ENCODE measurements at places on chromosomes 6 and 20. TPM values are rescaled to one million over a fixed set of nuclear protein-coding genes. Genes with fewer than 3 reads are reported as not detected.
A peak's percentile ranks its signal among the peaks of the same experiment; 100 is the strongest.

DNA sequence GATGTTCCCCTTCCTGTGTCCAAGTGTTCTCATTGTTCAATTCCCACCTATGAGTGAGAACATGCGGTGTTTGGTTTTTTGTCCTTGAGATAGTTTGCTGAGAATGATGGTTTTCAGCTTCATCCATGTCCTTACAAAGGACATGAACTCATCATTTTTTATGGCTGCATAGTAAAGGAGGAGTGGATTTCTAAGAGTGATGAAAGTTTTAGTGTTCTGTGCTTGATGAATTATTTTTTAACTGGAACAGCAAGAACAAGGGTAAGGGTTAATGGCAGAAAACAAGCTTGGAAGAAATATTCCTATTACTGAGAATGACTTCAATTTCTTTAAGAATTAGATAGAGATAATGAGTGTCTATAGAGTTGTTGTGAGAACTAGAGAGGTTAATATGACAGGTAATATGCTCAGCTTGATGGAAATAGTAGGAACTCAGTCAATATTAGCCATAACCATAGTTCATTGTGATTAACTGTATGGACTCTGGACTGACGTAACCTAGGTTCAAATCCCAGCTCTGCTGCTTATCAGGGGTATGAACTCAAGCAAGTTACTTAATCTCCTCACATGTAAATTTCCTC lies 190.0 kb downstream of the RPS12 start:
- DNase-seq = no peak

DNA sequence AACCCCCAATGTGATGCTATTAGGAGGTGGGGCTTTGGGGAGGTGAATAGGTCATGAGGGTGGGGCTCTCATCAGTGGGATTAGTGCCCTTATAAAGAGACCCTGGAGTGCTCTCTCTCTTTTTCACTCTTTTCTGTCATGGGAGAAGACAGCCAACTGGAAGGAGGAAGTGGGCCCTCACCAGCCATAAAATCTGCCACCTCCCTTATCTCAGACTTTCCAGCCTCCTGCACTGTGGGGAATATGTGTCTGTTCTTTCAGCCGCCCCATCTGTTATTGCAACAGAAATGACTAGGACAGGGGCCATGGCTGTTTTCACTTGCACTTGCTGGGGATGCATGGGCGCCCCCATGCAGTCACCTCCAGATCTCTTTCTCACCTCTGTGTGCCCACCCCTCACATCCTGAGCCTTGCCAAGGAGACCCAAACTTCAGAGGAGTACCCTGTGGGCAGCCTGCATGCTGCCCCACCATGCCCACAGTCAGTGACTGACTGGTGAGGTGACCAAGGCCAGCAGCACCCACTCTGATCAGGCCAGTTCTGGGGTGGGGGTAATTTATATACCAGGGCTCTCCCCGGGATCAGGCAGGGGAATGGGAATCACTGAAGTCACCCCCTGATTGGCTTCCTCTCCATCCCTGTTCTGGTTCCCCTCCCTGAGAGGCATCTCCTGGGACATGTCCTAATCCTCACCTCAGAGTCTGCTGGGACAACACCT lies 118.4 kb downstream of the ANKRD60 start:
- DNase-seq = no peak

GRCh38 chr20:10861619-10862018 lies 187.8 kb upstream of the JAG1 start:
- DNase-seq = no peak

DNA sequence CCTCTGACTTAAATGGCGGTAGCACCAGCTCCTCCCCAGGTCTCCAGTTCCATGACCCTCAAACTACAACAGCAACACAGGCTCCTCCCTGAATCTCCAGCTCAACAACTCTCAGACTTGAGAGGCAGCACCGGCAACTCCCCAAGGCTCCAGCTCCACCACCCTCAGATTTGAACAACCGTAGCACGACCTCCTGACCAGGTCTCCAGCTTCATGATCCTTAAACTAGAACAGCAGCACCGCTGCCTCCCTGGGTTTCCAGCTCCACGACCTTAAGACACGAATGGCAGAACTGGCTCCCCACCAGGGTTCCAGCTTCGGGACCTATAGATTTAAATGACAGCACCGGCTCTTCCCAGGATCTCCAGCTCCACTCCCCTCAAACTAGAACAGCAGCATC lies 325.8 kb downstream of the PREX1 start:
- no peak for DNase-seq

DNA sequence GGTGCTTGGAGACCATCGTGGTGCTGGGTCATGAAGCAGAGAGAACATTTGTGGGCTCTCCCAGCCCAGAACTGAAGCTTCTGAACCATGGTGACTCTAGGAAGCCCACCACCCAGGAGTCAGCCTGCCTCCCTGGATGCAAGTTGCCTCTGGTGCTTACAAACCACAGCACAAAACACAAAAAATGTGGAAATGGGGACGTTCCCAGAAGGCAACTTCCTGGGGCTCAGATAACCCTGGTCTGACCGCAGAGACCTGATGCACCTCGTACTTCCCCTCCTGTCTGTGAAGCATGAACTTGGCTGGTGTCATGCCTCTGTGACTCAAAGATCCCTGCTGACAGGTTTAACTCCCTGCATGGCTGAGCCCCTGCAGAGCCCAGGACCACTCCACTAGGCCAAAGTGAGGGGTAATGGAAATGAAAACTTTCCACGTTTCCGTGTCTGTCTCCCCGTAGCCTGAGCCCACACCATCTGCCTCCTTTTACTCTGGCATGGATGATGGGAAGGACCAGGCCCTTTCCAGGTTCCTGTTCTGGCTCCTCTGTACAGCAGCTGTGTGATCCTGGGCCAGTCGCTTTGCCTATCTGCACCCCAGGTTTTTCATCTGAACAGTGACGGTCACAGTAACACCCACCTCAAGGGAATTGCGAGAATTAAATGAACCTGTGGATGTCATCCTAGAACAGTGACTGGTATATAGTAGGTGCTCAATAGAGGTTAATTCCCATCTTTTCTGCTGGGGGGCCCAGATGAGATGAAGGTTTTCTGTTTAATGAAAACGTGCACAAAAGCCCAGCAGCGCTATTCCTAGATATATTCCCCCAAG lies 57.7 kb downstream of the PPP1R16B start:
- no peak for DNase-seq

- peak; percentile 88 for DNase-seq
Measured at GRCh38 chr6:158205169-158205944, 37.2 kb downstream of the GTF2H5 start.

TUBB2B gene
- 794 TPM for total RNA-seq

KHDC1L gene
- total RNA-seq = not detected

BPIFB2 gene
- not detected for total RNA-seq

PLG gene
- total RNA-seq = not detected

SDCBP2 gene
- 5.3 TPM for total RNA-seq

AGER gene
- 2.3 TPM for total RNA-seq

Measured in GM23338 (cell line).